ENCODE measurements at places on chromosomes 6 and 20.

DNA sequence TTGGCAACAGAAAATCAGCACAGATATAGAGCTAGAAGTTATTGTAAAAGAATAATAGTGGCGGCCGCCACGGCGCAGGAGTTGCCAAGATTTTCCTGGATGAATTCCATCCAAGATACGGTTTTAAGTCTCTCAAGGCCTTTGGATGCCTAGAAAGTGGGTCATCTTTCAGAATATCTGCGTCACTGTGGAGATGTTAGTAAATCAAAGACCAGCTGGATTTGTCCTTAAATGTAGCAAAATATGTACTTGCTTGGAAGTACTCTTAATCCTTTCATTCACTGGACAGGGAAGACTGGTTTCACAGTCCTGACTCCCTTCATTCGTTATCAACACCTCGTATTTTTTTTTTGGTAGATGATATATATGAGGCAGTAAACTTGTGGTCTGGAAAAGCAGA, 83.0 kb downstream of the SLC22A3 start:
- peak; percentile 39 for DNase-seq

DNA sequence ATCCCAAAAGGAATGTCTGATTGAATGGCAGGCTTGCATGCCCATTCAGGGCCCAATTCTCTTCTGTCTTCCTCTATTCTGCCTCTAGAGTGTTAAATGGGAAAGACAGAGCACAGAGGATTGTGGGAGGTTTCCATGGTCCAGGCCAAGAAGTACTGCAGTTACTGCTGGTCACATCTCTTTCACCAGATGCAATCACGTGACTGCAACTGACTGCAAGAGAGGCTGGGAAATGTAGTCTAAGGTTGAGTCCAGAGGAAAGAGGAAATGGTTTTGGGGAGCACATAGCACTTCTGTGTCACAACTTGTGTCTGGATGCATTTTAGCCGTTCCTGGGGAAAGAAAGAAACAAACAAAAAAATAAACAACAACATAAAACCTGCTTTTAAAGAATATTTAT, 336.4 kb upstream of the BTBD3 start:
- DNase-seq = no peak

DNA sequence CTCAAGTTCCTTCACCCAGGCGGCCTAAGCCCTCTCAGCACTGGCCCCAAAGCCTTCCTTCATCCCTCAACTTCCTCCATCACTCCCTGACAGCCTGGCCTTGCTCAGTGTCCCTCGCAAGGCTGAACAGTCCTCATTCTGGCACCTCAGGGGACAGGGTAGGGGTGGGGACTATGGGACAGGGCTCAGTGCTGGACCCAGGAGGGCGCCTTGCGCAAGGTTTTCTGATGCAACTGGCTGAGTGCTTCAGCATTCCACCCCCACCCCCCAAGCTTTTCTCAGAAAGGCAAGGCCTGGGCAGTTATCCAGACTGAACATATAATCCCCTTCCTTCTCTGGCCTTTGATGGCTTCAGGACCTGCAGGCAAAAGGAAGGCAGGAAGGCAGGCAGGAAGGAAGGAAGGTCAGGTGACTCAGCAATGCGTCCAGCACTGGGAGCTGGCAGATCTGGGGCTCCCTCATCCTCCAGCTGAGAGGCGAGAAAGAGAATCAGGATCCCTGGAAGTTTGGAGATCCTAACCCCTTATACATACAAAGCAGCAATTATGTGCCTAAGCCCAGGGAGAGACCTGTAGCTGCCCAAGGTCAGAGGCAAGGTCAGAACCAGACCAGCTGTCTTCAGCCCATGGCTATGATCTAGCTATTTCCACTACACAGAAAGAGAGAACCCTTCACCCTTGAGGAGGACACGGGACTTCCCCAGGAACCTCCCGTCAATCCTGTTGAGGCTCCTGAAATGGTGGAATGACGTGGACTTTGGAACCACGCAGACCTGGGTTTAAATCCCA, 8.6 kb upstream of the TRIB3 start:
- no peak for DNase-seq

DNA sequence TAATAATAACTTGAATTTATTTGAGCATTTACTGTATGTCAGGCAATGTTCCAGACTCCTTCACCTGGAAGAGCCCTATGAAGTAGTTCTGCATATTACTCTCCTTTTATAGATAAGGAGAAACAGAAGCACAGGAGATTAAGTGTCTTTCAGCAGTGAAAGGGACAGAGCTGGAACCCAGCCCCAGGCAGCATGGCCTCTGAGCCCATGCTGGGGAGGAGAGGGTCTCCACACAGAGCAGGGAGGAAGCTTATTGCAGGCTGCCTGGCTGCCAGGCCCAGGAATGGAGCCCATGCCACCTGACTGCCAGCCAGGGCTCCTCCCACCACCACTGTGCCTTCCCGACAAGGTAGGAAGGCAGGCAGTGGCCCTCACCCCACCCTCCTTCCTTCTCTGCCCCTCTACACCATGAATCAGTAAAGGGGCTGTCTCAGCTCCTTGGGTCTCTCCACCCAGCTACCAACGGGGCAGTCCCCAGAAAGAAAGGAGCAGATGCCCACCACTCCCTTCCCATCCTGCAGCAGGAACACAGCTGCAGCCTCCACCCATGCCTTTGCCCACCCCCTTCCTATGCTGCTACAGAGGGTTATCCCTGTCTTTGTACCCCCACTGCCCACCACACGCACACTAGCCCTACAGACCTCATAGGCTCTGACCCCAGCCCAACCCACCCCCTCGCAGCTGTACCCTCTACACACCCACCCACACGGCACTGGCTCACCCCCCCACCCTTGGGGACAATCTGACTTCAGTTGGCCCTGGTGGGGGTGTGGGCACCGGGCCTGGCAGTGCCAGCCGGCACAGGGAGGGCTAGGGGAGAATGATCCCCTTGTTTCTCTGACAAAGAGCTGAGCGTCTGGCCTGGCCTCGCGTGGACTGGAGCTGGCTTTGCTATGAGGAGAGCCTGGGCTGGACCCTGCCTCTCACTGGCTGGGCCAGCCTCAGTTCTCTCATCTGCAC, 41.8 kb downstream of the TFEB start:
- no peak for DNase-seq

- DNase-seq = no peak
Measured at GRCh38 chr20:59985864-59986263, 27.6 kb downstream of the CDH26 start.

DNA sequence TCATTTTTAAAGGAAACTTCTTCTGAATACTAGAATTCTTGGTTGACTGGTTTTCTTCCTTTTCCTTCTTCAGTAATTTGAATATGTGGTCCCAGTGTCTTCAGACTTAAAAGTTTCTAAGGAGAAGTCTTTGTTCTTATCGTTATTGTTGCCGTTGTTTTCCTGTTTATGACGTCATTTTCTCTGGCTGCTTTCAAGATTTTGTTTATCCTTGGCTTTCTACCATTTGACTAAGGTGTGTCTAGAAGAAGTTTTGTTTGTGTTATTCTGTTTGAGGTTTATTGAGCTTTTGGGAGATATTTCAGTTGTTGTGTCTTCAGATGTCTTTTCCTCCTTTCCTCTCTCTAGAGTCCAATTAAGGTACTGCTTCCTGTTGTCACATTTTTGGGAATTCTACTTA, 24.5 kb downstream of the CDYL start:
- no peak for DNase-seq

Data from smooth muscle cell of the brain vasculature (primary cell).